ENCODE measurements at places on chromosomes 7 and 10.
A peak's percentile ranks its signal among the peaks of the same experiment; 100 is the strongest.

GRCh38 chr10:89399956-89400355, 7.5 kb downstream of the IFIT1 start:
- DNase-seq: no peak

GRCh38 chr7:12130609-12131008, 80.5 kb upstream of the TMEM106B start:
- DNase-seq: no peak

DNA sequence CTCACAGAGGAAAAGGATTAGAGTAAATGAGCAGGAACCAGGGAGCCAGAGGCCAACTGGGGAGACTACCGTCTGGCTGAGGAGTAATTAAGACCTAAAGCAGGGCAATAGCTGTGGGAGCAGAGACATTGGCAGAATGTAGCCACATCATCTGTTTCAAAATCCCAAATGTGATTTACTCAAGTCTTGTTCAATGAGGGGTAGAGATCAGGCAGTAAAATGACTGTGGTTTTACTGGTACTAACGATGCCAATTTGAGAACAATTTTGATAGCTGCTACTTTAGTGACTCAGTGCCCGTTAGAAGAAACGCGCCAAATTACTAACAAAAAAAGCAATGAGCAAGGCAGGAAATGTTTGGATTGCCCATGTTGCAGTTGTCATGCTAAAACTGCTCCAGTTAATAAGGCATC, 12.7 kb upstream of the MIOS start:
- DNase-seq: peak; percentile 37

DNA sequence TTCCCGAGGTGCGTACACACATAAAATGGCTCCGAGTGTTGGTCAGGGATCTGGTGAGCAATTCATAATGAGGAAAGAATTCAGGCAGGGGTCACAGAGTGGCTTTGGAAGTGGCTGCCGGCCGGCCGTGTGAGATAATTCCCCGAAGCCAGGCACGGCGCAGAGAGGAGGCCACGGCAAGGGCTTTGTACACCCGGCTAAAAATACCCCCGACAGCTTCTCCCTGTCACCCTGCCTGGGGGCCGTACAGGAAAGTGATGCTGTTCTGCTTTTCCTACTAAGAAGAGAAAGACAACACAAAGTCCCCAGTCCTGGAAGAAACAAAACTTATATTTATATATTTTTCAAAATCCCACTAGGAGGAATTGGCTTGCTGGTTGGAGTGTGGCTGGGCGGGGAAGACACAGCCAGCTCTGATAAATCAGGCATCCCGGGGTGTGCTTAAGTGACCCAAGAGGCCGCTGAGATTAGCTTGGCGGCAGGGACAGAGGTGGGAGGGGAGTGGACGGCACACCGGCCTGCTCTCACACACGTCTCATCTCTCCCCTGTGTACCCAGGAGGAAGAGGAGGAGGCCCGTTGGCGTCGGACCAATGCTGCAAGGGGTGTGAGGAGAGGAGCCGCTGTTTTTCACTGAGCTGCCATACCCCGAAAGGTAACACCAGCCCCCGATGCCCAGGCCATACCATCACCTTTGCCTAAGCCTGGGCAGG, 70.5 kb downstream of the ZMIZ1 start:
- no peak for DNase-seq

DNA sequence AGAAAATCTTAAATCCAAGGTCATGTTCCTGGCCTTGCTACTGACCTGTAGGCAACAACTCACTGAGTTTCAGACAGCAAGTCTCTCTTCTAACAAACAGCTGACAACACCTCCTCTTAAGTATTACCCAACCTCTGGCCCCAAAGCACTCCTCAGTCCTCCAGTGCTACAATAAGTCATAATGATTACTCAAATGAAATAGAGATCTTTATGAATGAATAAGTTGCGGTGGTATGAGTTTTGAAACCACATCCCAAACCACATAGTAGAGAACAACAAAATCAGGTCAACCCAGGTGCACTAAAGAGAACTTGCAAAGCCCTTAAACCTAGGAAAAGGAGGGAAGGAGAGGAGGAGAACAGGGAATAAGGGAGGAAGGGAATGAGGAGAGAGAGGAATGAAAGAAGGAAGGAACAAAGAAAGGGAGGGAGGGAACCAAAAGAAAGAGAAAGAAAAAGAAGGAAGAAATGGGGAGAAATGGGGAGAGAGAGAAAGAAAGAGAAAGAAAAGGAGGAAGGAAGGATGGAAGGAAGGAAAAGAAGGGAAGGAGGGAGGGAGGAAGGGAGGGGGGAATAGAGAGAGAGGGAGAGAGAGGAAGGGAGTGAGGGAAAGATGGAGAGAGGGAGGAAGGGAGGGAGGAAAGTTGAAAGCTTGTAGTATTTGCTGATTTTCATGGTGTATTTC, 142.8 kb upstream of the CALCR start:
- peak; percentile 23 for DNase-seq

DNA sequence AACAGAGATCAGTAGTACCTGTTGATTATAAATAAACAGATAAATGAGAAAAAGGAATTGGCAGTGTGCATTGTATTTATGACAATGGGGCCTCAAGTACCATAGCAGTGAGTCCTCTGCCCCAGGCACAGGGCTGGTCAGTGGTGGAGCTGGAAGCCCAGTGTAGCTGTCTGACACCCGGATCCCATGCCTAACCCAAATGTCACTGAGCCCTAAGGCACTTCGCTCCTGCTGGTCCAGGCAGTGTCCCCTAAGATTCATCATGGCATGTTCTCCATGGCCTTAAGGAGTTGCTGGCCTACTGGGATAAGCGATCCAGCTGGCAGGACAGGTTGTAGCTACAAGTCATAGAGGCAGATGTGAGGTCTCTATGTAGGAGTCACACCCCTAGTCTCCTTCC, 3.3 kb upstream of the ZNF736 start:
- DNase-seq: no peak

DNA sequence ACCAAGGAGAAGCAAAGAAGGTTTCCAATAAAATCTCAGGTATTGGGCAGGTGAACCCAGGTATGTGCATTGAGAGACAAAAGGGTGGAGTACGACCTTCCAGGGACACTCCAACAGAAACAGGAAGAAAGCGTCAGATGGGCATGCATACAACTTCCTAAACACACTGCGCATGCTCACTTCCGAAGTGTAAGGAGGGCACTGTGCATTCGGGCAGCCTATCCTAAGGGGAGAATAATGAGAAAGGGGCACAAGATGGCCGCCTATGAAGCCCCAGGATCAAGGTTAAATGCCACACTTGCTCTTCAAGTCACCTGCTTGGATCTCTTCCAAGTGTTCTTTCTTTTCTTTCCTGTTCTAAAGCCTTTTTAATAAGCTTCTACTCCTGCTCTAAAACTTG, 39.4 kb upstream of the PRSS1 start:
- no peak for DNase-seq

- peak; percentile 45 for DNase-seq
Observed at GRCh38 chr7:107971613-107972012, 31.3 kb downstream of the LAMB1 start.

DNA sequence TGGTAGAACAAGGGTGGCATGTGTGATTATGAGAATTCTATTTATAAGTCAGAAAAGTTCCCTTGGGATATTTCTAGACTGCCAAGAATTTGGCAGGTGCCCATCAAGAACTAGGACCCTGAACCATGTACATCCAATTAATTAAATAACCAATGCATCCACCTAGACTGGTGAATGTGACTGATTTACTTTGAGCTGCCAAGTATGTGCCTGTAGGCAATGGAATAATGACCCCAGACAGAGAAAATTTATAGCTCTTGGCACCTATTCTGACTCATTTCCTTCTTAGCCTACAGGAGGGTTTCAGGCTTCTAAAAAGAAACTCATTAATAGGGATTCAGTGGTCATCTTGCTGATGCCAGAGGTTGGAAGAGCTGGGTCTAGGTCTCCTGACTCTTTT, 54.9 kb downstream of the KCNH2 start:
- no peak for DNase-seq

Measured in fibroblast of skin of left biceps (primary cell).